ENCODE measurements at places on chromosomes 2 and 18. TPM values are rescaled to one million over a fixed set of nuclear protein-coding genes. Genes with fewer than 3 reads are reported as not detected.

DNA sequence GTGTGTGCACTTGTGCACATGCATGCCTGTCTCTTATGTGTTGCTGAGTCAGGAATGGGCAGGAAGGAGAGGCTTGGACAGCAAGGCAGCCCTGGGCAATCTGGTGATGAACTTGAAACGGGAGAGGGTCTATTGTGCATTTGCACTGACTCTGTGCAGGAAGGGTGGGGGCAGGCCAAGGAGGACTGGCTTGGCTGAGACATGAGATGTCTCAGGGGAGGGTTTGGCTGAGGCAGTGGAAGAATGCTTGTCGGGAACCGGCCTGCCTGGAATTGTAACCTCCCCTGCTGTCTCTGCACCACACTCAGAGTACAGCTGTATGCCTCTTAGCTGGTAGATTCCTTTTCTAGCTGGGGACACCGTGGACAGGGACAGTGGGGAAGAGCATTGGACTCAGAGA lies 176.1 kb upstream of the TNP1 start:
- DNase-seq: no peak

Gene CDH7
- 1.5 TPM for total RNA-seq

GRCh38 chr2:154762638-154763037 lies 64.1 kb downstream of the KCNJ3 start:
- no peak for DNase-seq

Gene IL1F10
- total RNA-seq: not detected

DNA sequence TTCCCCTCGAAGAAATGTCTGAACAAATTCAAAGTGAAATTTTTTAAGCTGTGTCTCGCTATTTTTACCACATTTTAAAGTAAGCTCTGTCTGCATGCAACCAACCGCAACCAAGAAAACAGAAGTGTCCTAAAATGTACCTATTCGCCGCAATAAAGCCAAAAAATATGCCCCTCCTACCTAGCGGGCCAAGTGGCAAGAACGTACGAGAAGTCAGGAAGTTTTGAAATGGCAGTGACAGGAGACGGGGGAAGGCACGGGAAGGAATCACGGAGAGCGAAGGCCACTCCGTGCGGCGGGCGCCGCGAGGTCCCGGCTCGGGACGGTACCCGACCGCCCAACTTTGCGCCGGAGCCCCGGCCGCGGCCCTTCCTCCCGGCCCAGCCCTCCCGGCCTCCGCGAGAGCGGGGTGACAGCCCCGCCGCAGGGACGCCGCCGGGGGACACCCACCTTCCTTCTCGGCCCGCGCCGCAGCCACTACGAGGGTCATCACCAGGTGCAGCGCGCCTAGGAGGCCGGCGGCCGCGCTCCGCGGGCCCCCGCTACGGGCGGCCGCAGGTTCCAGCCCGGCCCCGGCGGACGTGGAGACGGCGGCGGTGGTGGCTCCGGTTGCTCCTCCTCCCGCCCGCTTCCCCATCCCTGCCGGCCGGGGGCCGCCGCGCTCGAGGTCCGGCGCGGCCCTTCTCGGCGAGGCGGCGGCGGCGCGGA lies 568 bp downstream of the TMEM131 start:
- DNase-seq: no peak

- DNase-seq: no peak
Observed at GRCh38 chr18:28715206-28715605, 538.3 kb upstream of the CDH2 start.

Gene TEKT4
- total RNA-seq: not detected

Data from H1 (cell line).